Sigmoid colon (tissue), 7 donors: ENCODE measurements at places on chromosomes 5 and 9. TPM values are rescaled to one million over a fixed set of nuclear protein-coding genes. Genes with fewer than 3 reads are reported as not detected.

Gene PLPPR1
- total RNA-seq: 0.16 TPM

Gene CAVIN4
- total RNA-seq: 0.41 TPM

Gene SPATA31C1
- total RNA-seq: not detected

Gene SLU7
- 22.4 TPM for total RNA-seq

Gene NR2F1-AS1
- total RNA-seq: 15.2 TPM

Gene TAF11L8
- not detected for total RNA-seq

Gene KIF24
- 0.66 TPM for total RNA-seq

Gene INSL4
- not detected for total RNA-seq

Gene NKD2
- 1.8 TPM for total RNA-seq

Gene CTSV
- not detected for total RNA-seq

Gene ZFP37
- 7.4 TPM for total RNA-seq

Gene OGN
- total RNA-seq: 56.1 TPM

Gene SPATA31D4
- total RNA-seq: not detected

Gene PCDHA5
- 0.14 TPM for total RNA-seq

Gene SPINK7
- not detected for total RNA-seq

Gene PFN3
- not detected for total RNA-seq

Gene XPA
- total RNA-seq: 29.9 TPM

Gene SLC6A7
- total RNA-seq: not detected
